ENCODE measurements at places on chromosomes 11 and 22. TPM values are rescaled to one million over a fixed set of nuclear protein-coding genes. Genes with fewer than 3 reads are reported as not detected.
A peak's percentile ranks its signal among the peaks of the same experiment; 100 is the strongest.

DNA sequence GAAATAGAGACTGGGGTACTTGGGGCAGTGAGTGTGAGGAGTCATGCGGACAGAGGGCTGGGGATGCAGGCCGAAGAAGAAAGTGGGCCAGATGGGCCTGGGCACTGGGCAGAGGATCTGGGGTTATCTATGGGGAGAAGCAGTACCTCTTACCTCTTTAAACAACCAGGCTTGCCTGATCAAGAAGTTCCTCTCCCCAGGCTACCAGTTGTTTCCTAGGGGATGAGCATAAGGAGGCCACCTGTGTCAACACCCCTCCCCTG, 98.4 kb upstream of the PITPNB start:
- DNase-seq = no peak

DNA sequence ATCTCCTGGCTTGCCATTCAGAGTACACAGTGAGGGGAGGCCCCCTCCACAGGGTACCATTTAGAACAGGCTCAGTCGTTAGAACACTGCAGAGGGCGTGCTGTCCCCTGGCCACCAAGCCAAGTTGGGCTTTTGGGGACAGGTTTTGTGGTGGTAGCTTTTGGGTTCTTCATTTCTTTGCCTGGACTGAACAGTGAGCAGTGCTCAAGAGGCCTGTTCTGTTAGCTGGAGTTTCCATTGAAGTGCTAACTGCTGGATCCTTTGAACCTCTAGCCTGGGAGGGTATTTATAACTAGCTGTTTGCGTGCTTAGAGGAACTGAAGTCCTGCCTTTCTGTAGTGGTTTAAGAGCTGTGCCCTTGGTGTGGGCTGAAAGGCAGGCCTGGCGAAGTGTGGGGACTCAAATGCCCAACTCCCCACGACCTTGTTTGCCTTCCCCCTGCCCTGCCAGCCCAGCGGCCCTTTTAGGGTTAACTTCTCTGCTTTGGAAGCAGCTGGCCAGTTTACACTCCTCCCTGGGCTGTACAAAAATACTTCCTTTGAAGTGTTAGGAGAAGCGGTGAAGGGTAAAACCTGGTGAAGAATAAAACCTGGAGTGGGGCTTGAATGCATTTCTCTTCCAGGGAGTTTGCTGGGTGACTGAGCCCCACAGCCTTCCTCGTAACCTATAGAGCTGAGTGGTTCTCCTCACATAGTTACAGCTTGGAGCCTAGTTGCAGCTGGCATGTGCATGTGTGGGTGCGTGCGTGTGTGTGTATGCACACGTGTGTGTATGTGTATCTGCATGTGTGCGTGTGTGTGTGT, 34.6 kb downstream of the ZNRF3 start:
- DNase-seq = no peak

- DNase-seq = no peak
These were observed 15.7 kb downstream of the FDX1 start for GRCh38 chr11:110445437-110445836.

GRCh38 chr11:15062599-15062998, 10.8 kb upstream of the CALCB start:
- no peak for DNase-seq

DNA sequence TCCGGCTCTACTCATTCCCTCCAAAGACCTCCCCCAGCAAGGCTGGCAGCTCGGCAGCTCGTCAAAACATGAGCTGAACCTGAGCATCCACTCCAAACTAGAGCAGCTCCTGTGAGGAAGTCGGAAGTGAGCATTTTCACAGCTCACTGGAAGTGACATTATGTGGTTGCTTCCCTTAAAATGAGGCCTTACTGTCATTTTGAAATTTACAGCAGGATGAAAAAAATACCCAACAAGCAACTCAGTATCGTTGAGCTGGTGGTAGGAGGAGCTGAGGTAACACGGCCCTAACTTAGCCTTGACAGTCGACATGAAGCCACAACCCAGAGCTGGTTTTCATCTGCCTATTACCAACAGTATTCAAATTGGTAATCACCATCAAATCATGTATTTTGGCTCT, 38.0 kb upstream of the ARFGAP3 start:
- DNase-seq = peak; percentile 40

DNA sequence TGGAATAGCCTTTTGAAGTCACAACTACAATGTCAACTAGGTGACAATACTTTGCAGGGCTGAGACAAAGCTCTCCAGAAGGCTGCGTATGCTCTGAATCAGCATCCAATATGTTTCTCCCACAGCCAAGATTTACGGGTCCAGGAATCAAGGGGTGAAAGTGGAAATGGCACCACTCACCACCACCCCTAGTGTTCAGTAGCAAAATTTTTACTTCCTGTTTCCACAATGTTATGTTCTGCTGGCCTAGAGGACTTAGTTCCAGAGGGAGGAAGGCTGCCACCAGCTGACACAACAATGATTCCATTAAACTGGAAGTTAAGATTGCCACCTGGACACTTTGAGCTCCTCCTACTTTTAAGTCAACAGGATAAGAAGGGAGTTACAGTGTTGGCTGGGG, 68.5 kb upstream of the MPEG1 start:
- no peak for DNase-seq

DNA sequence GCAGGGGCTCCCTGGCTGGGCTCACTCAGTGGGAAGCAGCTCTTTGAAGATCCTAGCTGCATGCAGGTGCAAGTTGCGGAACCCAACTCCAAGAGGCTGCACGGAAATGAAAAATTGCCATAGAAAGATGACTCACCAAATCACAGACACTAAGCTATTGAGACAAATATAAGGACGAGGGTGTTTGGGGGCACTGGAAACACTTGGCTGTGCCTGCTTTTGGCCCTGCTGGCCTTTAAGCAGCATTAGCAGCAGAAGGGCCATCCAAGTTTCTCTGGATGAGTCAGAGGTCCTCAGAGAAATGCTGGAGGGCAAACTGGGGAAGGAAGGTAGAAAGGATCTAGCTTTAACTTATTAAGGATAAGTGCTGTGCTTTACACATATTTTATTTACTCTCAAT, 282.3 kb downstream of the KIRREL3 start:
- no peak for DNase-seq

- no peak for DNase-seq
These were observed 4.9 kb upstream of the LINC01488 start for GRCh38 chr11:69476509-69476961.

- DNase-seq = peak; percentile 61
These were observed 7.1 kb downstream of the CD44 start for GRCh38 chr11:35146074-35146521.

DNA sequence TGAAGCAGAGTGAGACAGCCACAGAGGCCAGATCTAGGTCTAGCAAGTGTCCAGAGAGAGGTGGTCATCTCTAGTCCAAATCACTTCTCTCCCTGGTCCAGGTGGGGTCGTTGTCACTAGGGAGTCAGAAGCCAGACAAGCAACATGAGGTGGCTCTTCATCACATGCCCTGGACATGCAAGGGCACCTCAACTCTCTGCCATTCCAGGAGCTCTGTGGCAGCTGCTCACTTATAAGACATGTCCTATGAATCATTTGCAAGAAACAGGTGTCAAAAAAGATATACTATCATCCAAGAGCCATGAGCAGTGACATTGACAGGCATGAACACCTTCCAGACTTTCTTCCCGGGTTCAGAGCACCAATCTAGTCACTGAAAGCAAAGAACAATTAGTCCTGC, 130.8 kb downstream of the GALNT18 start:
- no peak for DNase-seq

GRCh38 chr22:36377022-36377631, 10.6 kb downstream of the MYH9 start:
- DNase-seq = peak; percentile 73

DNA sequence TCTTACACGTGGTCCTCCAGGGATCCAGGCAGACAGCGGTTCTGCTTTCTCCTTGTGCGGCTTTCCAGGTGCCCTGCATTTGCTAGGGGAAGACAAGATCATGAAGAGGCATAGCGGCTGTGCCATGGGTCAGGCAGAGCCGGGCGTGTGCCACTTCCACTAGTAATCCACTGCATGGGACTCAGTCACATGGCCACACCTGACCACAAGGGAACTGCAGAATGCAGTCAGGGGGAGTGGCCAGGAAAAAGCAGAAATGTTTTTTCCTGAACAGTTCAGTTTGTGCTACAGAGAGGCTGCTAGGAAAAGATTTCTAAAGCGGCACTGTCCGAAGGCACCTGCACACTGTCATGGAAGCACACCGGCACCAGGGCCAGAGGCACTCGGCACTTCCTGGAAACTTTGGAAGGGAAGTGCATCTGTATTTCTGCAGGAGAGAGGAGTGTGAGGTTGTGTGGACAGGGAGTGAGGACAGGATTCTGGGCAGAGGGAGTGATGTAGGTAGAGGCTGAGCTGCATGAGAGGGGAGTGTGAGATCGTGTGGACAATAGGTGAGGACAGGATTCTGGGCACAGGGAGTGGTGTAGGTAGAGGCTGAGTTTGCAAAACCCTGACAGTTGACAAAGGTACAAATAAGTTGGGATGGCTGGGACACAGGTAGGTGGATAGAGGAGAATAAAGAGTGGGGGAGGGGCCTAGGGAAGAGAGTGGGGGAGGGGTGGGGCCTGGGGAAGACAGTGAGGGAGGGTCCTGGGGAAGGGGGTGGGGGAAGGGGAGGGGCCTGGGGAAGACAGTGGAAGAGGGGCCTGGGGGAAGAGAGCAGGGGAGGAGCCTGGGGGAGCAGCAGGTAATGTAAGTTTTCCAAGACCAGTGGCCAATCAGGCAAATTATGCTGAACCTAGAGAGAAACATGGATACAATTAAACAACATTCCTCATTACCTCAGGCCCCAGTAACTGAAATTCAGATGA, 1436.3 kb downstream of the TBC1D22A start:
- DNase-seq = no peak

The OR2D2 gene
- not detected for total RNA-seq

- DNase-seq = no peak
These were observed 23.0 kb downstream of the EHF start for GRCh38 chr11:34643846-34644245.

GRCh38 chr11:14906578-14906977, 14.5 kb upstream of the CYP2R1 start:
- no peak for DNase-seq

The SLC37A4 gene
- 19.4 TPM for total RNA-seq

- DNase-seq = no peak
These were observed 273.9 kb downstream of the NTM start for GRCh38 chr11:131644204-131644795.

The CRYBA4 gene
- not detected for total RNA-seq

- DNase-seq = no peak
These were observed 4.3 kb upstream of the PDE2A start for GRCh38 chr11:72678524-72678923.

- peak; percentile 25 for DNase-seq
These were observed 2.2 kb downstream of the BCR start for GRCh38 chr22:23182309-23183060.

DNA sequence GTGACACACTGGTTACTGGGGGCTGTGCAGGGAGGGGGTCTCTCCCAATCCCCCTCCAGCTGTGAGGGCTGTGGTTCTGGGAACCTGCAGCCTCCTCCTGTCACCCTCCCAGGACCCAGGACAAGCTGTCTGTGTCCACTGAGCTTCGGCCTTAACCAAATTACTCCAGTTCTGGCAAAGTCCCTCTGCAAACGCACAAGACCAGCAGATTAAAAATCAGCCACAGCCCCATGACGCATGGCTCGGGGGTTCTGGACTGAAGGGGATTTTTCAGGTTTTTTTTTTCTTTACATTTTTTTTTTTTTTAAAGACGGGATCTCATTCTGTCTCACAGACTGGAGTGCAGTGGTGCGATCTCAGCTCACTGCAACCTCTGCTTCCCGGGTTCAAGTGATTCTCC, 32.2 kb upstream of the A4GALT start:
- no peak for DNase-seq

- DNase-seq = no peak
These were observed 222.5 kb downstream of the MN1 start for GRCh38 chr22:27578937-27579617.

GRCh38 chr11:114087025-114087424, 27.5 kb downstream of the ZBTB16 start:
- no peak for DNase-seq

DNA sequence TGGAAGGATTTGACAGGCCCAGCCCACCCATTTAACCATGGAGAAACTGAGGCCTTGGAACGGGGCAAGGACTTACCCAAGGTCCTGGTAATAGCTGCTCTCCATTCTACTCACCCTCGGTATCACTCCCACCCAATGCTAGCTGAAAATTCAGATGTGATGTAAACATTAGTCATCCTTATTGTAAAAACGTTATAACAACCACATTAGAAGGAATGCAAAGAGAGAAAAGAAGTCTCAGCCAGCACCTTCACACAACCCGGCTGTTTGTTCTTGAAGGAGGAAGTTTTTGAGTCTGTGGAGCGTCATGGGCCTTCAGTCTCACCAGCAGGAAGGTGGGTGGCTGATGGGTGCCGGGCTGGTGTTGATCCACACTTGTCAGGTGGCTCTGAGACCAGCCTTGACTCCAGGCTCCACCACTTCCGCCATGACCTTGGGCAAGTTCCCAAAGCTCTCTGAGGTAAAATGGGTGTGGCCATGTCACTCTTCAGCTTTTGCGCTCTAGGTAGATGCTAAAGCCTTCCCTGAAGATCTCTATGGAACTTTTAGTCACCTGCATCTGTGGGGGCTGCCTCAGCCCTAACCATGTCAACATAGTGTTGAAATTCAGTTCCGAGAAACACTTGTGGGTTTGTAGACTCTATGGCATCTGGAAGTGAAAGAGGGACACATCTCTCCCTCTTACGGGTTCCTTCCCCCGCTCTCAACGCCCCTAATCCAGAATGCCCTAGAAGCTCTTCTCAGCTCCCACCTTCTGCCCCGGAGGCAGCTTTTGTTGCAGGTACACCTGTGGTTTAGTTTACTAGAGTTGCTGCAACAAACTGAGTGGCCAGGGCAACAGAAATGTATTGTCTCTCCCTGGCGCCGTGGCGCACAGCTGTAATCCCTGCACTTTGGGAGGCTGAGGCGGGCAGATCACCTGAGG, 14.8 kb downstream of the CD6 start:
- DNase-seq = peak; percentile 94
